Transverse colon (tissue), 4 donors: ENCODE measurements at places on chromosomes 1 and 21. TPM values are rescaled to one million over a fixed set of nuclear protein-coding genes. Genes with fewer than 3 reads are reported as not detected.

DNA sequence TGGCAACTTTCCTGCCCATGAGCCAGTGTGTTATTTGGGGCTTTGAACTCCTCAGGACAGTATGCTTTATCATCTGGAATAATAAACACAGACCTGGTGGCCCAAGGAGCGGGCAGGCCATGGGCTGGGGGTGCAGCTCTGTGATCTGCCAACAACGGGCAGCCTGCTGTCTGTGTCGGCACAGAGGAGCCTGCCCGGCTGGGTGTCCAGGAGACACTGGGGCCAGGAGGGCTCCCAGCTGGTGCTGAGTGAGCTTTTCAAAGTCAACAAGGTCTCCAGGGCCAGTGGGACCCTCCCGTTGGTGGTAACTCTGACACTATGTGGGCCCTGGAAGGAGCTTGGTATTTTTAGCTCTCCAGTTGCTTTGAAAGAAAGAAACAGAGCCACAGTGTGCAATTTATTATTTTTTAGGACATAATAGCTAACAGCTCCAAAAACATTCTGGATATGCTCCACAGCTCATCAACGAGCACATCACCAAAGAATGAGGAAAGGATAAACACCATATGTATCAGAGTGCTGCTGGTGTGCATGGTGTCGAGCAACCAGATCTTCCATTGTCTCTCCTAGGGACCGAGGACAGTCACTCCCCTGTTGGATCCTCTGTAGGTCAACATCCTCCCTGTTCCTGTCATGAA, 488.7 kb upstream of the USP24 start:
- DNase-seq, result no peak

GRCh38 chr1:103525114-103525606, 339 bp upstream of the RNPC3 start:
- DNase-seq, result no peak

DNA sequence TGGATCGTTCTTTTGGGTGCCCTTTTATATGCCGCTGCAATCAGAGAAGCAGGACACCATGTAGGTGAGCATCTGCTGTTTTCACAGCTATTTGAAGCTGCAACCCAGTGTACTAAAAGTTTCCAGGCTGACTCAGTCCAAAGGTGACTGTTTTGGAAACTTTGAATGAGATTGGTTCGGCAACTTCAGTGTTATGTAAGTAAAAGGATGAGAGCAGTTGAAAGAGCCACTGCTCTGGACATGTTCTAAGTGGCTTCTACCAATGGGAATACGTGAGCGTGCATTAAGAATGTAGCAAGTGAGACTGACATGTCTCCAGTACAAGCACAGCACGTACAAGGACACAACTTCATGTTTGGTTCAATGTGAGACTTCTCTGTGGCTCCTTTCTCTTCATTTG, 55.6 kb downstream of the DDR2 start:
- no peak for DNase-seq

- no peak for DNase-seq
Observed at GRCh38 chr1:88039240-88039639, 644.8 kb upstream of the PKN2 start.

- DNase-seq, result no peak
Observed at GRCh38 chr21:15365751-15366392, 301.1 kb upstream of the NRIP1 start.

DNA sequence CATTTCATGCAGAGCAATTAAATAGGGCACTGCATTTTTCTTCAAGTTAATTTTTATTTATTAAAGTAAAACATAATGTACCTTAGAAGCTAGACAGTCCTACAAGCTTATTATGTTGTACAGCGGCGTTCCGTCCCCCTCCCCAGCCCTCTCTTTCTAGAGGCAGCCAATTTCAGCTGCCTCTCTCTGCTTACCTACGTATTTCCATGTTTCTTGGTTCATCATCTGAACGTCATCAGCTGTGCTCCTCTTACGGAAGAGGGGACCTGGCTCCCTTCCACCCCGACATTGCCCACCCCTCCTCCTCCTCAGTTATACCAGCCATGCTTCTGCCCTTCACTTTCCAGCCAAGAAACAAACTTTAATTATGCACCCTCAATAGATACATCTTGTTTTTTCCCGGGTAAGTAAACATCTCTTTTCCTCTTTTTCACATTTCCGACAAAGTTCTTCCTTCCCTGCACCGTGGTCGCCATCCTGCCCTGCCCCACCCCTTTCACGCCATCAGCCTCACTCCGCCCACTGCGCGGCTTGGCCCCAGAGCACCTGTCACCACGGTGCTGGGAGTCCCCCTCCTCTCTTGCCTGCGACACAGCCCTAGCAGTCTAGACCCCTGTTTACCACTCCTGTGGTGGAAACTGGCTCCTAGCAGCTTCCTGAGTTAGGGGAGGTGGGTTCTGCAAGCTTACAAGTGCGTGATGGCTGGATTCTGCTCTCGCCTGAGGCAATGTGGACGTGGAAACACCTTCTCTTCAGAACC, 57.9 kb downstream of the SLC37A1 start:
- DNase-seq, result no peak

GRCh38 chr1:153598309-153599172, 14.4 kb downstream of the S100A16 start:
- peak; percentile 23 for DNase-seq

DNA sequence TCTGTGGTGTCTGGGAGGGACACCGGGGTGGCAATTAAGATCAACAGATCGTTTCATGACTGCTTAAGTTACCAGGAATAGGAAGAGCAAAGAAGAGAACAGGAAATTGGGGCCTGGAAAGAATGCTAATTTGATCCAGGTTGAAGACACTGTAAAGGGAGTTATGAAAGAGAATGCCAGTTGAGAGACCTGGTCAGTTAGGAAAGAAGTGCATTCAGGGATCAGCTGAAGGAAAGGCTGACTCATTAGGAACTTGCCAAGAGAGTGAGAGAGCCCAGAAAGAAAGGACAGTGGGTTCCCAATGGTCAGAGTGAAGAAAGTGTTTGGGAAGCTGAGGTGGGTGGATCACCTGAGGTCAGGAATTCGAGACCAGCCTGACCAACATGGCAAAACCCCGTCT, 119.6 kb downstream of the UBE2U start:
- DNase-seq, result no peak

GRCh38 chr1:240235521-240236288, 144.0 kb downstream of the FMN2 start:
- DNase-seq, result no peak

DNA sequence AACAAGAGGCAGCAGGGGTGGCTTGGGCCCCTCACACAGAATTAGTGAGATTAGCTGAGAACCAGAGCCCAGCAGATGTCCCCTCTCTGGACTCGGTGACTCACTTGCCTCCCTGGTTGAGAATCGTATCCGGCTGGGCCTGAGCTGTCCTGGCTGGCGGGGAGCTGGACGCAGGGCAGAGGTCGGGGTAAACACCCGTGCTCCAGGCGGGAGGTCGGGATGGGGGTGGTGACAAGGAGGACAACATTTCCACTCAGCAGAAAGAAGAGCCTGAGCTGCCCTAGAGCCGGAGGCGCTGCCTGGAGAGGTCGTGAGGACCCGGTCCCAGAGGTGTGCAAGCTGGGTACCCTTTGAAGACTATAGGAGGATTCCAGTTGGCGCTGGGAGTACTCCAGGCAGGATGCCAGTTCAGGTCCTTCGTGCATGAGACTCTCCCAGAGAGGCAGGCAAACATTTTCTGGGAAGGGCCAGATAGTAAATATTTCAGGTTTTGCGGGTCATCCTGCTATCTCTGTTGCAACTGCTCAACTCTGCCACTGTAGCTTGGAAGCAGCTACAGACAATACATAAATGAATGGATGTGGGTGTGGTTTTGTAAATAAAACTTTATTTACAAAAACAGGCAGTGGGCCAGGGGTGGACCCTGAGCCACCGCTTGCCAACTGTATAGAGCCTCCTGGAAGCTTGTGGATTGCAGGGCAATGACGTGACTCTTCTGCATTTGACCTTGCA, 116.8 kb upstream of the WNT4 start:
- DNase-seq, result peak; percentile 64

DNA sequence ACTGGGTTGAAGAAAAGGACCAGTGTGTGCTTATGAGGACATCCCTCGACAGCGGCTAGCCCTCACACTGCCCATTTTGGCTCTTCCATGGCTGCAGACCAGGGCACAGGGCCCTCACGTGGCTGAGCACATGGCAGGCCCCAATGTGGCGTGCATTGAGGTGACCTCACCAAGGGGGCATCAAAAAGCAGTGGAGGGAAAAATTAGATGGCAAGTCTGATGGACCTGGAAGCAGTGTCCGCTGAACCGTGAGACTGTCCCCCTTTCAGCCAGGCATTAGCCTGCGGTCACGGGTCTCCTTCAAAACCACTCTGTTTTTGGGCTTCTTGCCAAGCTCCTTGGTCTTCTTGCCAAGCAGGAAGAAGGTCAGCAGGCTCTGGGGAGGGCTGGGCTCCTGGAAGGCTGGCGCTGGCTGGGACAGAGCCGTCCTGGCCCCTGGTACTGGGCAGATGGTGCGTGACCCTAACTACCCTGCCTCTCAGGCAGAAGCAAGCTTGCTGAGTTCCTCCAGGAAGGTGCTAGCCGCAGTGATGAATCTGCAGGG, 30.8 kb downstream of the TRIM67 start:
- DNase-seq, result peak; percentile 23

- DNase-seq, result no peak
Observed at GRCh38 chr1:17912491-17912890, 157.4 kb downstream of the ACTL8 start.

DNA sequence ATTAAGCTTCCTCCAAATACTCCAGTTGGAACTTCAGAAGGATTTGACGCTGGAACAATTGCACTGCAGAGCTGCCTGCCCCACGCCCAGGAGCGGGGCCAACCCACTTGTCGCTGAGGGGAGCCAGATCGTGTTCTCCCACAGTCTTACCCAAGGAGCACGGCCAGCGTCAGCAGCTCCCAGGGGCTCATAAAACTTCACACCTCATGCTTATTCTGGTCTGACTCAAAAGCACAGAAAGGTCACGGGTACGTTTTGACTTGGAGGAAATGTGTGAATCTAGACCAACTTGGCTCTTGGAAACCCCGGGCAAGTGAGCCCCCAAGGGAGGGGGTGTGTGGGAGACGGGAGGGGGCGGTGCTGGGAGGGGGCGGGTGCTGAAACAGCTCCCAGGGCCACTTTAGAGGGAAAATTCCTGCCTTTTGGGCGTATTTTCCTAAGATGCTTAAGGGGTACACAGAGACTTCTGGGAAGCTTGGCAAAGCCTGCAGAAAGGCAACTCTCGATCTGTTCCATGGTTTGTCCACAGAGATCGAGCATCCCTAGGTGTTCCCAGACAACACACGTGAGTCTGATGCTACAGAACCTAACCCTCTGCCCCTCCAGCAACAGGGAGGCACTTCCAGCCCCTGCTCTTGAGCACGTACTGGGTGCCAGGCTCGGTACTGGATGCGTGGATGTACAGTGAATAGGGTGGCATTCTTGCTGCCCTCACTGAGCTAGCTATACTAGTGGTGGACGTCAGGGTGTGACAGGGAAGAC, 98.9 kb downstream of the DHRS3 start:
- DNase-seq, result peak; percentile 62

DNA sequence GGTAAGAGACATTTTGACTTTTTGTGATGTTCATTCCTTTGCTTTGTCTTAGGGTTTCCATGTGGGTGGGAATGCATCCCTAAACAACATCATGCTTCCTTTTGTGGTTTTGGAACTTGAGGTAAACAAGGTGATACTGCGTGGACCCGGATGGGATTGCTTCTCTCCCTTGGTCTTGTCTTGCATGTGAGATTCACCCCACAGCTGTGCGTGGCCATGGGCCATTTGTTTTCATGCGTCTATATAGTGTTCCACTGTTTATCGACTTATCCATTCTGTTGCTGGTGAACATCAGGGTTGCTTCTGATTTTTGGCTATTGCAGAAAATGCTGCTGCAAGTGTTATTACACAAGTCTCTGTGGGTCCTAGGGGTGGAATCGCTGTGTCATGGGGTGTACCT, 21.1 kb downstream of the CRYAA start:
- DNase-seq, result no peak

GRCh38 chr1:248838357-248839167, 538 bp downstream of the ZNF672 start:
- peak; percentile 92 for DNase-seq

- DNase-seq, result no peak
Observed at GRCh38 chr1:46484783-46485490, 4.7 kb upstream of the DMBX1 start.

DNA sequence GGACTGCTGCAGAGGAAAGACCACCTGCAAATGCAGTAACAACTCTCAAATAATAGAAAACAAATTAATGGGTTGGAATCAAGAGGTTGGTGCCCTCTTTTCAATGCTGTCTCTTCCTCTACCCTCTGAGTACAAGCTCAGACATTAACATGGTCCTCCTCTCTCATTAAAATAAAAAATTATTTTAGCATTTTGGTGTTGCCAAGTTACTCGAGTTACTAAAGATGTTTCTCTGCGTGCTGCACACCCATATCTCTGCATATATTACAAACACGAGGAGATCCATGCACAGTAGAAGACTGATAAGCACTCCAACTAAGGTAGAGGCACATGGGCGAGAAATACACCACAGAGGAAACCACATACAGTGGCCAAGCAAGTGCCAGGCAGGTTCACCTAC, 21.5 kb downstream of the SIPA1L2 start:
- no peak for DNase-seq

DNA sequence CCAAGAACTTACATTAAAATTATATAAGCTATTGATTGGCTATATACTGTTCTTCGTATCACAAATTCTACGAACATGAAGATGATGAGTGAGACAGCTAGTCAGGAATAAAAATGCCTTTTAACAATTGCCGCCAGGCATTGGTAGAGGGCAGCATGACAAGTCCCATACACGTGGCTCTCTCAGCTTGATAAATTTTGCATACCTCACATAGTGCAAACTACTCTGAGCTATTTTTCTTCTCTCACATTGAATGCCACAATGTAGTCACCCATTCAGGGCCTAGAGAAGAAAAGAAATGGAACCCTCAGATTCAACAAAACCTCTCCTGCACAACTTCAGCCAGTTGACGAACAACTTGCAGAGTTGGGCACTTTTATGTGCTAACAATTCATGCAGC, 27.0 kb upstream of the FMO2 start:
- DNase-seq, result no peak

RHD gene
- not detected for total RNA-seq

AGBL4 gene
- total RNA-seq, result not detected

REN gene
- not detected for total RNA-seq

HES5 gene
- total RNA-seq, result 1.1 TPM

KRTAP13-2 gene
- total RNA-seq, result not detected

MRAP gene
- not detected for total RNA-seq

OR2G6 gene
- not detected for total RNA-seq

FAAH gene
- 99.7 TPM for total RNA-seq

CACNA1S gene
- total RNA-seq, result not detected

KIAA1614 gene
- 2.3 TPM for total RNA-seq

CFAP126 gene
- total RNA-seq, result not detected

PLA2G2A gene
- 14.9 TPM for total RNA-seq

TDRD5 gene
- 1.8 TPM for total RNA-seq

HIVEP3 gene
- 5.2 TPM for total RNA-seq

GIPC2 gene
- 40.1 TPM for total RNA-seq

SPRR4 gene
- not detected for total RNA-seq

BMP8A gene
- 12.3 TPM for total RNA-seq
